ENCODE measurements at places on chromosomes 2 and 18.

- DNase-seq, result peak; percentile 37
Observed at GRCh38 chr2:36663851-36664695, 32.4 kb upstream of the VIT start.

GRCh38 chr2:225103737-225104141, 61.5 kb upstream of the DOCK10 start:
- peak; percentile 64 for DNase-seq

DNA sequence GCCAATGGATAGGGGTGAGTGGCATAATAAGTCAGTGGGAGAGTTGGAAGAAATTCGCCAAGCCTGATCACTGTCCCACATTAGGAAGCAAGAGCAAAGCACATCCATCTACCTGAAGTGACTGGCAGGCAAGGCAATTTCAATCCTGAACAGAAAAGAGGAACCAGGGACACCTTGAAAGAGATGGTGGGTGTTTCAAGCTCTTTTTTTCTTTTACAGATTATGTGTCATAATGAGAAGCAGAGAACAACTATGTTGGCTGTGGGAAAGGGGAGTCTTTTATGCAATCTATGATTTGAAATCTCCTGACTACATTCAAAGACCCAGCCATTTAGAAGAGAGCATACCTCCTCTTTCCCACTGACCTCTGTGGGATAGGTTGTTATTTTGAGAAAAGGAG, 63.5 kb downstream of the TGIF1 start:
- DNase-seq, result no peak

- DNase-seq, result no peak
Observed at GRCh38 chr2:54750040-54750439, 26.6 kb downstream of the EML6 start.

GRCh38 chr2:168600949-168601348, 144.9 kb downstream of the CERS6 start:
- DNase-seq, result no peak

GRCh38 chr18:75818383-75818782, 390.9 kb upstream of the SMIM21 start:
- no peak for DNase-seq

DNA sequence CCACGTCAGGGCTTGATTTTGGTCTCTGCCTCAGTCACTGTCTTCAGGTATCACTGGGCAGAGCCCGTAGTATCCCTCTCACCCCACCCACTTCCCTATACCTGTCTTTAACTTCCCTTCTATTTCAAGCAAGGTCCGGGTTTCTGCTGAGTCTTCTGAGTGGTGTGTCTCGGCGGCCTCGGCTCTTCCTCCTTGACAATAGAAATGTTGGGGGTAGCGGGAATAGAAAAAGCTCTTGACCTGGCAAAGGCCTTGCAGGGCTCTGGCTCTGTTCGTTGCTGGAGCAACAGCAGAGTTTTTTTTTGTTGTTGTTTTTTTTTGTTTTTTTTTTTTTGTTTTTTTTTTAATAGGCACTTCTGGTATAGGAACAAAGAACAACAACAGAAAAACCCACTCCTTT, 16.0 kb upstream of the IGFBP5 start:
- DNase-seq, result no peak

GRCh38 chr2:102619414-102620319, at the start of gene SLC9A2:
TSS of gene SLC9A2 (plus strand) at chr2:102619553. CDS start at chr2:102619849, 296 bp downstream.
- DNase-seq, result no peak

DNA sequence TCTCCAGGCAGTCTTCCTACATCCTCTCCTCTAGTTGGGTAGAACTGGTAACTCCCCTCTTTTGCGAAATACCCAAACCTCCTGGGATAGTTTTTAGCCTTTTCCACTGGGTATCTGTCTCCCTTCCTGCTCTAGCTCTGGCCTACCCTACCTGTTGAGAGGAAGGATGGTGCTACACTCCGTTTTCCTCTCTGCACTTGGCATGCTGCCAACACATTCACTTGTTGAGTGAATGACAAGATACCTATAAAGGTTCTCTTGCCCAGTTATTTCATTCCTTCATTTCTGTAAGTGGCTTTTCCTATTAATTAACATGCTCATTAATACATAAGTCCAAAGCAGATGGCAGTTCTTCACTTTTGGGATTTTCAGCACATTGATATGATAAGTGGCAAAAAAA, 293.8 kb downstream of the CNTNAP5 start:
- DNase-seq, result no peak

DNA sequence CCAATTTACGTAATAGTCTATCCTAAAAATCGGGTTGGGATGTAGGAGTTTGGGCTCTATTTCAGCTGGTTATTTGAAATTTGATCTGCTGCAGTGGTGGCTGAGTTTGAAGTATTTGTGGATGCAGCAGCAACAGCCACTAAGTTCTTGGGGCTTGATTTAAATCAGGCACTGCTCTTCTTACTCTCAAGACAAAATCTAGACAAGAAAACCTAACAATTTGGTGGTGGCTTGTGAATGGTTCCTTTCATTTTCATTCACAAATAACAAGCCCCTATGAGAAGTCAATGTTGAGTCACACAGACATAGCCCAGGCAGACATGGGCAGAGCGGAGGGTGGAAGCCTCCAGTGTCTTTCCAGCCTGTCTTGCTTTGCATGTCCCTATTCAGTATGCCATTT, 199.3 kb downstream of the LTBP1 start:
- no peak for DNase-seq

DNA sequence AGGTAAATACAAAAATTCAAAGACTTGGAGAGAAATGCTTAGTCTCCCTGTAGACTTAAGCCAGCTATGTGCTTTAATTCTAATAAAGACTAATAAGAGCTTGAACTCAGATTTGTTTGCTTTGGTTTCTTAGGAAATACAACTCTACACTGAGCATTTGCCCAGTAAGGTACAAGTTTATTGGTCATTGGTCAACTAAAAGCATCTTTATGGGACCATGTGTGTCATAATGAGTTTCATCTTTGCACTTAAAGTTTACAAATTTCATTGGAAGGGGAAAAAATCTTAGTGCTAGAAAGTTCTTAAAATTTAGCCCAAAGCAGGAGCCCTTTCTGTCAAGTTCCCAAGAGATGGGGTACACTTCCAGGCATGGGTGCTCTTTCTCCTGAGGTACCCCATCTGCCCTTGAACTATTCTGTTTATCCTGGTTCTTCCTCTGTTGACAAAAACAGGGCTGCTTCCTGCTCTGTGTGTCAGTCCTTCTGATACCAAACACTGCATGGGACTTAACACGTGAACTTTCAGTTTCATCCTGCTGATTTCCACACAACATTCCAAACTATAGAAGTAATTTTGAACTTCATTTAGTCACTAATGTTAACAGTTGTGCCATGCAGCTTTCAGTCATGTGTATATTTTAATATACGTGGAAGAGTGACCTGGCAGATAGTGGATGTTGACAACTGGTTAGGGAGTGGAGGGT, 200.2 kb downstream of the TPGS2 start:
- peak; percentile 46 for DNase-seq

DNA sequence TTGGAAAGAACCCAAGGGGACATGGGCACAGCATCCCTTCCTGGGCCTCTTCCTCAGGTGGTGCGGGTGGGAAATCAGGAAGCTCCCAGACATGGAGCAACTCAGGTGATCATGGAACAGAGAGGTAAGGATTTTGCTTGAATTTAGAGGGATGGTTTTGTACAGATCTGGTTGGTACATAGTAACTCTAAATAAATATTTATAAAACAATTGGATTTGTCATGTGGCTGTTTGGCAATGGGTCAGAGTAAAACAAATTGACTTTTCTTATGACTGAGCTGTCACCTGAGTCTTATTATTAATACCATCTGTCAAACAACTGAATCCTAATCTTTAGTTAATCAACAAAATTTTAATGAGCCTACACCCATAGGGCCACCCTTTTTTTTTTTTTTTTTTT, 19.4 kb upstream of the TMEM178A start:
- DNase-seq, result no peak

- no peak for DNase-seq
Observed at GRCh38 chr18:7305416-7305815, 74.5 kb downstream of the LRRC30 start.

DNA sequence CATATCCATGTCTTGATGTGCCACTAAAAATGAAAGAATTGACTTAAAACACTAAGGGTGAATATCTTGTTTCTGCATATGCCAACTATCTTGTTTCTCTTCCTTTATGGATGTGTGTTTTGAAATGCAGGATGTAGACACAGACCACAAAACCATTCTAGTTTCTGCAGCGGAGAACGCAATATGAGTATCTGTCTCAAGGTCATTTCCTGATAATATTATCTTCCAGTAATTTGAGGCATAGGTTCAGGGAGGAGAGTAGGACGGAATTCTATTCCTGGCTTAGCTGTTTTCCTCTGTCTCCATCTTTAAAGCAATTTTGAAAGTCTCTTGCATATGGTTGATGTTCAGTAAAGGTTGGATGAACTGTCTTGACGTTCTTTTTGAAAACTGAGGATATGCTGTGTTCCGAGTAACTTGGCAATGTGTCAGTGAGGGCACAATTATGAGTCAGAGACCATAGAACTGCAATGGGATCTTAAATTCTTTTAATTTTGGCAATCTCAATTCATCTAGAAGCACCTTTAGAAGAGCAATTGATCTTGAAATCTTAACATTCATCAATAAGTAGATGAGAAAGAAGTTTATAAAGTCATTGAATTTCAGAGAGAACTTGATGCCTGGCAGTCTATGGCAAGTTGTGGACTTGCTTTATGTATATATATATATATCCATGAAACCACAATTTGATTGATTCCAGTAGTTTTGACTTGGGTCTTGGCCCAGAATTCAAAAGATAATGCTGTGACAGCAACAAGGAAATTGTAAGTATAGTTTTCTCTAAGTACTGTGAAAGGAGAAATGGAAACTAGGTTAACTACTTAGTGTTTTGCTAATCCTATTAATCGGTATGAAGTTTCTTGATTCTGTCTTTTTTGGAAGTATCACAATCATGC, 24.8 kb downstream of the RAB27B start:
- no peak for DNase-seq

- DNase-seq, result no peak
Observed at GRCh38 chr2:2866459-2866858, 511.2 kb downstream of the EIPR1 start.

DNA sequence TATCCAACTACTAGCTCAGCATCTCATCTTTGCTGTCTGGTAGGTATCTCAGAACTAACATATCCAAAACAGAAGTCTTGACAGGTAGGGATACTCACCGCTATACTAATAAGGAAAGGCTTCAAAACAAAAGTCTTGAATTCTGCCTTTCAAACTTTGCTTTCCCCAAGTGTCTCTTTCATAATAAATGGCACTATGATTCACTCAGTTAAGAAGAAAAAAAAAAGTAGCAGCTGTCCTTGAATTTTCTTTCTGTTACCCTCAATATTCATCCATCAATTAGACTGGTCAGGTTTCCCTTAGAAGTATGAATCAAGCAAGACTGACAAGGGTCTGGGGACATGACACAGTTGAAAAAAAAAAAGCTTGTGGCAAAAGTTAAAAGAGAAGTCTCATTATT, 175.1 kb downstream of the GULP1 start:
- no peak for DNase-seq

- DNase-seq, result no peak
Observed at GRCh38 chr2:122885436-122885835, 1130.0 kb downstream of the TSN start.

- no peak for DNase-seq
Observed at GRCh38 chr2:45855374-45855773, 203.9 kb downstream of the PRKCE start.

- DNase-seq, result no peak
Observed at GRCh38 chr2:67268797-67269196, 128.3 kb upstream of the ETAA1 start.

GRCh38 chr18:68555879-68556301, 159.0 kb downstream of the TMX3 start:
- no peak for DNase-seq

- no peak for DNase-seq
Observed at GRCh38 chr2:213863541-213863940, 547.3 kb upstream of the VWC2L start.

DNA sequence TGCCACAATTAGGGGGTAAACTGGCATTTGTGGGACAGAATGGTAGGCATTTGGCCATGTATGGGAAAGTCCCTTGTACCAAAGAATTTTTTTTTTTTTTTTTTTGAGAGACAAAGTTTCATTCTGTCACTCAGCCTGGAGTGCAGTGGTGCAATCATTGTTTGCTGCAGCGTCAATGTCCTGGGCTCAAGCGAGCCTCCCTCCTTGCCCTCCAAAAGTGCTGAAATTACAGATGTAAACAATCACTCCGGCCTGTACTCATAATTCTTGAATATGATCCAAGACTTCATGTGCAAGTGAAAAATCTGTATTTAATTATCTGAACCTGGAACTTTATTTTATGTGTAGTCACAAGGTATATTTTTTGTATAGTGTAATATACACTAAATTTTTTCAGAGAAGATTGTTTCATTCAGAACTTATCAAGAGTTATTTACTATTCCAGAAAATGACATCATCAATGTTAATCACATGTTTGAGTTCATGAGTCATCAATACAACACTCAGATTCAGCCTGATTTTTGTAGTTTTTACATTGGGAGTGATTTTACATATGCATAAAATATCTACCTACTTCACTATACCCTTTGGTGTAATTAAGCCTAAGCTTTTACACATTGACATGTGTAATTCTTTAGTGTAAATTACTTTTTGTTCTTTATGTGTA, 138.7 kb upstream of the L3MBTL4 start:
- no peak for DNase-seq

DNA sequence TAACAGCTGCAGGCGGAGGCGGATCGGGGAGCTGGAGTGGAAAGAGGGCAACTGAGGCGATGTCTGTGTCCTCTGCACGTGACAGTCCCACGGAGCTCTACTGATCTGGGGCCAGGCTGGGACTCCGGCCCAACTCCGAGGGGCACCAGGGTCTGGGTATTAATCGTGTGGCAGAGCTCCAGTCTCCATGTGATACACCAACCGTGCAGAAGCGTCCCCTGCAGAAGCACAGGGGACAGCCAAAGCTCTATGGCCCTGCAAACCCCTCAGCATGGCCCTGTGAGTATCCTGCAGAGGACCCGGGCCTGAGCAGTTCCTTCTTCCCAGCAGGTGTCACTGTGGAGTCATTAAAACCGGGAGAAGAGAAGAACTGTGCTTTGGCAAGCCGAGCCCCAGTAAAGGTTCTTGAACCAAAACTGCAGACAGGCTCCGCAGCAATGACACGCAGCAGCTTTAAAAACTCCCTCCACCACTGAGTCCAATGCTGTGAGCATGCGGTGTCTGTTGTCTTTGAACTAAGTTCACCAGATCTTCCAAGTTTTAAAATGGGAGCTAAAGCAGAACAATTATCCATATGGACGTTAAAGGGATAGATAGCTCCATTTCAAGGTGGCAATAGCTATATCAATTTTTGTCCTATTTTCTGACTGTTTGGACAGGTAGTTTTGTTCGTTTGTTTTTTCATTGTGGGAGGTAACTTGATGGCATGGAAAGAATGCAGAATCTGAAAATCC, 79.4 kb downstream of the TMEM182 start:
- peak; percentile 9 for DNase-seq
